ENCODE measurements at places on chromosomes 3 and 15. TPM values are rescaled to one million over a fixed set of nuclear protein-coding genes. Genes with fewer than 3 reads are reported as not detected.

DNA sequence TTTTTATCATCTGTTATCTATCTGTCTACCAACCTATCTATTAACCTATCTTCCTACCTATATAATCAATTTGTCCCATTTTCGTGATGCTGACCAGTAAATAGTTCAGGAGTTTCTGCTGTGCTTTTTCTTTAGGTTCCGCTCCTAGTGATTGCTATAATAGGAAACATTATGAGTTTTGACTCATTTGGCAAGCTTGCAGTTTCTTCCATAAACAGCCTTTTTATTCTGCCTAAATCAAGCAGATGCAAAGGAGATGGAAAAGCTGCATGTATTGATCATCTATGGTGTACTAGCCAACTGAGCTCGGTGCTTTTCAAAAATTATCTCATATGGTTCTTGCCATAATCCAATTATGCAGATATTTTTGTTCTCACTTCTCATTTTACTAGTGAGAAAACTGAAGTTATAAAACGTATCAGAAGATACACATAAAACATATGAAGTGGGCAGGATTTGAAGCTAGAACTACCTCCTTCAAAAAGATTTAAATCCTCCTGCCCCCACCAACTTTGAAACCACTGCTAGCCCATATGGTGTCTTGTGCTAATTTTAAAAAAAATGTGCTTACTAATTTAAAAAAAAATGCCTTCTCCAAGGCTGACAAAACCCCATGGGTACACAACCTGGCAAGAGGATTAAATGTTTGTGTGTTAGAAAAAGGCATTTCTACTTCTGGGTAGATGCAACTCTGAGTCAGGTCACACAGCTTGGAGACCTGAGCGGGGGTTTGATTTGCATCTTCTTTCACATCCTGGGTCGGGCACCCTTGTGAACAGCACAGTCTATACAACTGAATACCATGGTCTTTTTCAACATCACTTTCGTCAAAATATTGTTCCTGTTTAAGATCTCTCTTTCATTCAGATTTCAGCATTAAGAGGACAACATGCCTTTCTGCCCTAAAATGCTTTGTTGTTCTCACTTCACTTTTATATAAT is 267.0 kb downstream of the CHL1 start:
- H3K36me3 ChIP-seq = peaks cover 59% of the 10 kb centered on the region
- no peaks in the 10 kb centered on the region for H3K4me1 ChIP-seq
- no peak for DNase-seq
- no peak overlapping the region for H3K27ac ChIP-seq
- peaks cover 10% of the 10 kb centered on the region for H3K27me3 ChIP-seq

DNA sequence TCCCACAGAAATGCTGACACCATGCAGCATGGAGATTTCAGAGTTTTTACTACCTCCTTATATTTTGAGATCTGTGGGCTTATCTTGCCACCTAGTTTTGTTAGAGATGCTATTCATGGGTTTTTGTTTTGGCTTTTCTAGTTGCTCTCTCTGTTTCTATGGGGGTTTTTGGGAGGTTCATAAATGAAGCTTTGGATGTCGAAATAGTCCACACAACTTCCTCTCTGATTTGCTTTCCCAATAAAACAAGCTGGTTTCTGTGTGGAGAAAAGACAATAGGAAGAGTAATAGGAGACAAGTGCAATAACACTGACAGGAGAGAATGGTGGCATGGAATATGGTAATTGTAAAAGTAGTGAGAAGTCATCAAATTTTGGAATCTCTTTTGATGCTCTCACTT is 106.8 kb upstream of the GPR149 start:
- no peak overlapping the region for H3K27ac ChIP-seq
- DNase-seq = no peak
- no peaks in the 10 kb centered on the region for H3K4me1 ChIP-seq
- H3K4me3 ChIP-seq = no peak overlapping the region
- H3K36me3 ChIP-seq = no peaks in the 10 kb centered on the region
- H3K27me3 ChIP-seq = no peaks in the 10 kb centered on the region

DNA sequence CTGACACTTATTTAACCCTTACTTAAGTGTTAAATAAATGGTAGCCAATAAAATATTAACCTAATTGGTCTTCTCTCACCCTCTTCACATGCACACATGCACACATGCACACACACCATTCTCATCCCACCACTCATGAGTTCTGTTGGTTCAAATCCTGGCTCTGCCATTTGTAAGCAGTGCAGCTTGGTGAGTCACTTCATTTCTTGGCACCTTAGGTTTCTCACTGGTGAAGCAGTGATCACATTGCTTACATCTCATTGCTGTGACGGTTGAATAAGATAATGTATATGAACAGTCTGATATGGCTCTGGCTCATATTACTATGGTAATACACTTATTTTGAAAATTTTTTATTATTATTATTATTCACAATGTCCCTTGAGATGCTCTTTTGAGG is 33.8 kb downstream of the RIOX2 start:
- no peaks in the 10 kb centered on the region for H3K4me1 ChIP-seq
- H3K36me3 ChIP-seq = peaks cover 15% of the 10 kb centered on the region
- H3K4me3 ChIP-seq = no peak overlapping the region
- H3K27me3 ChIP-seq = no peaks in the 10 kb centered on the region

DNA sequence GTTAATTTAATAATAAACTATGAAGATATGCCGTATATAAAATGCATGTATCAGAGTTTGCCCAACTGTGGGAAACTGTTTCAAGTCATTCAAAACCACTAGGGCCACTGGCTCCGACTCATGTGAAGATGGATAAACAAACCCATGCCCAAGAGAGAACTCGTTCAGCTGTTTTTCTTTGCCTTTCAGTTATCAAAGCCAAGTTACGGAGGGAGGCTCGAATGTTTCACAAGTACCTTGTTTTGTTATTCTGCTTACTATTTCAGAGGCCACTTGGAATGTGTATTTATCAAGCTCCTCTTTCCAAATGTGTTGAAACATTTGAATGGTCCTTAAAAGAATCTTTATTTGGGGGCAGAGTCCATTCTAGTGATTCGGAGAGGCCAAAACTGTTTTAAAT is 82.1 kb downstream of the DUT start:
- H3K36me3 ChIP-seq = no peaks in the 10 kb centered on the region
- no peak overlapping the region for H3K4me3 ChIP-seq
- H3K27me3 ChIP-seq = no peaks in the 10 kb centered on the region
- DNase-seq = no peak
- no peak overlapping the region for H3K27ac ChIP-seq

GRCh38 chr15:48021336-48022086 is 99.3 kb upstream of the SLC24A5 start:
- no peaks in the 10 kb centered on the region for H3K36me3 ChIP-seq
- H3K4me1 ChIP-seq = peaks cover 3% of the 10 kb centered on the region
- H3K27ac ChIP-seq = no peak overlapping the region

GRCh38 chr3:143216709-143217182 is 97.2 kb downstream of the CHST2 start:
- no peaks in the 10 kb centered on the region for H3K36me3 ChIP-seq
- H3K27ac ChIP-seq = no peak overlapping the region
- H3K27me3 ChIP-seq = no peaks in the 10 kb centered on the region

Gene DYNLT2B
- 11.4 TPM for total RNA-seq

Gene NMD3
- 53.3 TPM for total RNA-seq

Gene PRR23A
- not detected for total RNA-seq

Data from WTC11 (cell line).